Fibroblast of skin of scalp (primary cell): ENCODE measurements at places on chromosomes 16 and 17.

DNA sequence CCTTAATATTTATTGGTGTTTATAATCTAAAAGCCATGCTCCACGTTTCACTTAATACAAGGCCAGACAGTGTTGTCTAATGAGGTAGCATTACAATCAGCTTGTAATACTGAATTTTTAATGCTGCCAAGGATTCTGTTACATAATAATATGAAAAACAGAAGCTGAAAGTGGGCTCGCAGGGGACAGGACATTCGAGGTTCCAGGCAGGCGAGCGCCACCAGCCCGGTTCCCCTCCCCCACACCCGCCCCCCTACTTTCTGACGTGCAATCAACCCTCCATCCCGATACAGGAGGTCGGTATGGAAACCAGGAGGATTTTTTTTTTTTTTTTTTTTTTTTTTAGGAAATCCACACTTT is 6.2 kb upstream of the ZFHX3 start:
- DNase-seq: no peak

- no peak for DNase-seq
These were observed 64.9 kb downstream of the ITFG1 start for GRCh38 chr16:47395733-47396498.

DNA sequence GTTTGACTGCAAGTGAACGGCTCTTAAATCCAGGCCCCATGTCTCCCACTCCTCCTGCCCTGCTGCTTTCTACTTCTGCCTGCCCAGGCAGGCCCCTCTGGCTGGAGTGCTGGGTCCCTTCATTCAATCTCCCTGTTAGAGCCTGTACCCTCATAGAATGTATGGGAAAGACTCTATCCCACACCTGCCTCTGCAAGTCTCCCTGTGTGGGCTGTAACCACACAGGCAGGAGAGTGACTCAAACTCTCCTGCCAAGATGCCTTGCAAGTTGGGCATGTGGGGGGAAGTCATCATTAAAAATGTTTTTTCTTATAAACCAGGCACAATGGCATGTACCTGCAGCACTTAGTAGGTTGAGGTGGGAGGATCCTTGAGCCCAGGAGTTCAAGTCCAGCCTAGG is 77.5 kb downstream of the PLXDC1 start:
- DNase-seq: no peak

DNA sequence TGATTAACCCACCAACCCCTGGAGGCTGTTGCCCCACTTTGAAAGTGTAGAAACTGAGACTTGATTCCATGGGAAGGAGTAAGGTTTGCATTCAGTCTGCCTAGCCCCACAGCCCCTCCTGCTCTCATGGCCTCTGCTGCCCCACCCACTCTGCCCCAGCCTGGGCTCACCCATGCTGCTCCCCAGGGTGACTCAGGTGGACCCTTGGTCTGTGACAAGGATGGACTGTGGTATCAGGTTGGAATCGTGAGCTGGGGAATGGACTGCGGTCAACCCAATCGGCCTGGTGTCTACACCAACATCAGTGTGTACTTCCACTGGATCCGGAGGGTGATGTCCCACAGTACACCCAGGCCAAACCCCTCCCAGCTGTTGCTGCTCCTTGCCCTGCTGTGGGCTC is 6.5 kb downstream of the PRSS41 start:
- no peak for DNase-seq

DNA sequence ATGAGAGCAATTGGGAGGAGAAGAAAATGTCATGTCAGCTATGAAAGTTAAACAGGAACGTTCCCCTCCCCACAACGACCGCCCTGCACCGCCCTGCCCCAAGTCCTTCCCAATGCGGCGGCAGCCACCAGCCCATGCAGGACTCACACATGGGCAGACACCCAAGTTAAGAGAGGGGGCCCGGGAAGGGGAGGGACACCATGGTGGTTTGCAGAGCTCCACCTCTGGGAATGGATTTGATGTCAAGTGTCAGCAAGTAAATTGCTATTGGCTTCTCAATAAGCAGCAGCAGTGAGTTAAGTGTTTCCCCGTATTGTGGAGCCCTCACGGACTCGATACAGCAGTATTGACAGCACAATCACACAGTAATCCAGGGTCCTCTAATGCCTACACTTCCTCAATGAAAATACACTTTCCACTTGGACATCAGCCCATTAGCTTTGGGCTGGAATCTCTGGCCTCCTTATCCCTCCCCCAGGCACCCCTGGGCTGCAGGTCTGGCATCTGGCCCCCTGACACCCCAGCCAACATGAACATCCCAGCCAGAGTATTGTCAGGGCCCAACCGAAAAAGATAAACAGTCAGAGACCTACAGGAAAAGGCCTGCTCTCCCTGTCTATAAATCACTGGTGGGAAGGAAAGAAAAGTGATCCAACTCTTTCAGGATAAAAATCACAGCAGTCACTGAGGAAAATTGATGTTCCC is 22.6 kb downstream of the ZFHX3 start:
- DNase-seq: peak; percentile 68

DNA sequence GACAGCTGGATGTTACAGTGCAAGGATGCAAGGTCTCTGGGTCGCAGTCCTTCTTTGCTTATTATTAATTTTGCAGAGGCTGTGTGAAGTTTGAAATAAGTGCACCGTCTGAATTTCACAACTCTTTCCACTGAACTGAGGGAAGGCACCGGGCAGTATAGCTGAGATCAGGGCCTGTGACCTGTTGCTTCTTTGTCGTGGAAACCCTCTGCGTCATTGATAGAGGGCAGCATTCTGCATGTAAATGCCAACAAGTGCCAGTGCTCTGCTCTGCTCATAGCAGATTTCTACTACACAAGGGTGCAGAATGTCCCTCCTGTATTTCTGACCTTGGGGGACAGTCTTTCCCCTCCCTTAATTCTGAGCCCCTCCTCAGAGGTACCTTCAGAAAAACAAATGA is 26.0 kb downstream of the CD300LF start:
- DNase-seq: no peak

GRCh38 chr17:75611851-75612429 is 21.3 kb upstream of the SMIM5 start:
- no peak for DNase-seq

DNA sequence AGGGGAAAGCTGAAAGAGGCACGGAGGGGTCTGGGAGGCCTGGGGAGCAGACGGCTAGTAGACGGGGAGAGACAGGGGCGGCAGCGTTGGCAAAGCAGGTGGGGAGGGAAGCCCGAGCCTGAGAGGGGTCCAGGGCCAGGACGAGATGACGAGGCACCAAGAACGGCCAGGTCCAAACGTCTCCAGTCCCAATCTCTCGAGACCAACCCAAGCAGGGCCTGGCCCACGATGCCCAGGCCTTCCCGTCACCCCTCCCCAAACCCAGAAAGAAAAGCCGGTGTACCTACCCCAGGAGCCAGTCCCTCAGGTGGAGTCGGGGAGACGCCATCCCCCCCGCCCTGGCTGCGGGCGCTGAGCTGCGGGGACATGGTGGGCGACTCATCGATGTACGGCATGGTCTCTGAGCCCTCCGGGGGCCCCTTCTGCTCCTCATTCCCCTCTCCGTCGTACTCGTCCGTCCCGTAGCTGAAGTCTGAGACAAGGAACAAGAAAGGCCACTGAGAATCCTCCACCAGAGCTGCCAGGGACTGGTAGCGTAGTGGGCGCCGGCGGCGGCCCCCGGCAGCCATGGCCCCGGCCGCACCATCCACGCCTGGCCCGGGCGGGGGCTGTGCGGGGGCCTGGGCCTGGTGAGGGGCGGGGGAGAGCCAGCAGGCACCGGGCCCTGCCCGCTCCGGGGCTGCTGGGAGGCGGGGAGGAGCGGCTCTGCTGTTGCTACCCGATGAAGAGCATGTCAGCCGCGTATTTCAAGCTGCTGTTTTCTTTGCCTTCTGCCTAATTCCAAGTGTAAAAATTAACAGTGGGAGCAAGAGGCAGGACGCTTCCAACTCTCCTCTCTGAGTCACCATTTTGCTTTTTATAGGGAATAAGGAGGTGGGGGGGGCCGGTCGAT is 54.6 kb downstream of the ABR start:
- DNase-seq: peak; percentile 22

- DNase-seq: no peak
These were observed 17.5 kb downstream of the UBALD1 start for GRCh38 chr16:4597174-4597573.

GRCh38 chr16:82184213-82184612 is 14.2 kb upstream of the MPHOSPH6 start:
- DNase-seq: no peak

- DNase-seq: no peak
These were observed 137.9 kb upstream of the ZKSCAN2 start for GRCh38 chr16:25395528-25395927.

DNA sequence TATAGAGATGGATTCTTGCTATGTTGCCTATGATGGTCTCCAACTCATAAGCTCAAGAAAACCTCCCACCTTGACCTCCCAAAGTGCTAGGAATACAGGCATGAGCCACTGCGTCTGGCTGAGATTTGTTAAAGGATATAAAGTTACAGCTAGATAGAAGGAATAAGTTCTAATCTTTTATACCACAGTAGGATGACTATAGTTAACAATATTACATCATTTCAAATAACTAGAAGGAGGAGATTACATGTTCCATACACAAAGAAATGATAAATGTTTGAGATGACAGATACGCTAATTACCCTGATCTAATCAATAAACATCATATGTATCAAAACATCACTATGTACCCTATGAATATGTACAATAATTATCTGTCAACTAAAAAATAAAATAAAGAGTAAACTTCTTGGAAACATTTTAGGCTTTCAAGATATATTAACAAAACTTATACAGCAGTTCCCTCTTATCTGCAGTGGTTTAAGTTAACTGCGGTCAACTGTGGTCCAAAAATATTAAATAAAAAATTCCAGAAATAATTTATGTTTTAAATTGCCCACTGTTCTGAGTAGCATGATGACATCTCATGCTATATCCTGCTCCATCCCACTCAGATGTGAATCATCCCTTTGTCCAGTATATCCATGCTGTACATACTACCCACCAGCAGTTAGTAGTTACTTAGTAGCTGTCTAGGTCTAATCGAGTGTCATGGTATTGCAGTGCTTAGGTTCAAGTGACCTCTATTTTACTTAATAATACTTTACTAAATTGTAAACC is 129.2 kb upstream of the NACA2 start:
- DNase-seq: peak; percentile 52

- no peak for DNase-seq
These were observed 2.9 kb upstream of the CACNA1G start for GRCh38 chr17:50557630-50558029.

GRCh38 chr17:66260275-66260674 is 31.1 kb upstream of the APOH start:
- no peak for DNase-seq

GRCh38 chr16:64615630-64616280 is 506.1 kb downstream of the CDH11 start:
- DNase-seq: peak; percentile 64

GRCh38 chr16:78365366-78365765 is 265.9 kb downstream of the WWOX start:
- DNase-seq: no peak

DNA sequence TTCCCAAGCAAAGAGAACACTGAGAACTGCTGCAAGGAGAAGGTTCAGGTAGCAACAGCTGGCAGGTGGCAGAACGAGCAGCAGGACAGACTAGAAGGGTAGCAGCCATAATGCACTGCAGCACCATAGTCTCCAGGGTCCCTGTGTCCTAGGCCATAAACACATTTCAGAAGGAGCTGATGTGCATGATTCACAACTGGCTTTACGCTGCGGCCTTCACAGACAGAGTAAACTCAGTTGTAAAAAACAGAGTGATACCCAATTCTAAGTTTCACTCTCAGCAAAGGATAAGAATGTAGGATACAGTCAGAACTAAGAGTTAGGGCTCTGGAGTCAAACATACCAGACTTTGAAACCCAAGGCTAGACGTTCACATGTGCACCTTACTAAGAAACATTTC is 24.4 kb downstream of the ARHGAP17 start:
- no peak for DNase-seq

DNA sequence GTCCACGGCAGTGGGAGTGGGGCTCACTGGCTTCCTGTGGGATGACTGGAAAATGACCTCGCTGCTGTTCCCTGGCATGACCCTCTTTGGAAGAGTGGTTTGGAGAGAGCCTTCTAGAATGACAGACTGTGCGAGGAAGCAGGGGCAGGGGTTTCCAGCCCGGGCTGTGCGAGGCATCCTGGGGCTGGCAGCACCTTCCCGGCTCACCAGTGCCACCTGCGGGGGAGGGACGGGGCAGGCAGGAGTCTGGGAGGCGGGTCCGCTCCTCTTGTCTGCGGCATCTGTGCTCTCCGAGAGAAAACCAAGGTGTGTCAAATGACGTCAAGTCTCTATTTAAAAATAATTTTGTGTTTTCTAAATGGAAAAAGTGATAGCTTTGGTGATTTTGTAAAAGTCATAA is 7.8 kb upstream of the RNF213 start:
- DNase-seq: peak; percentile 16

DNA sequence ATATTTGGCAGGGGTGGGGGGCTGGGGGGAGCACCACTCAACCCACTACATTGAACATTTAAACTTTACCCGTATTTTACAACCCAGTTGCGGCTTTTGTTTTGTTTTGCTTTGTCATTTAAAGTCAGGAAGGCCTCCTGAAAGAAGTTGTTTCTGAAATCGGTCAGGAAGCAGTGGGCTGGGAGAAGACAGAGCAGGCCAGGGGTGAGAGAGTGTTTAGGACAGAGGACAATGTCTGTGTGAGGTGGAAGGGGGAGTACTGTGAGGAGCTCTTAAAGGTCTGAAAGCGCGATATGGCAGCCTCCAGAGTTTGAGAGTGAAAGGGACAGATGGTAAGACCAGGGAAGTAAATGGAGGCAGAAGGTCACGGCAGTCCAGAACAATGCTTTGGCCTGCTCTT is 6.1 kb upstream of the WFIKKN2 start:
- DNase-seq: no peak

DNA sequence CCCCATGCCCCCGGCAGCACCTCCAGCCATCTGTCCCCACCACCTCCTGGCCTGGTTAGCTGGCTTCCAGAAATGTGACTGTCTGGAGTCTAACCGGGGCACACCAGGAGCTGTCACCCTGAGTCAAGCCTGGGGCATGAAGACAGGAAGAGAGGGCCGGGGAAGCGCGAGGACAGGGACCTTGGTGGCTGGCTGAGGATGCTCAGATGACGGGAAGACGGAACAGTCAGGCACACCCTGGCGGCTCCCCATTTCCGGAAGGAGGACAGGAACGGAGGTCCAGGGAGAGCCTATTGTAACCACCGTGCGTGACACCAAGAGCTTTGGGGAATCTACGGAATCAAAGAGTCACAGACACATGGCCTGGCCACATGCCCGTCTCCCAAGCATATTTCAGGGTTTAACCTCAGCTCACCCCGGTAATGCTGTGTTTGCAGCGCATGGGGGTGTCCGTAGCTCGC is 51.7 kb downstream of the SDK2 start:
- peak; percentile 11 for DNase-seq

GRCh38 chr17:49677134-49677932 is 564 bp downstream of the SPOP start:
- DNase-seq: peak; percentile 94
